ENCODE measurements at places on chromosomes 3 and 15.

DNA sequence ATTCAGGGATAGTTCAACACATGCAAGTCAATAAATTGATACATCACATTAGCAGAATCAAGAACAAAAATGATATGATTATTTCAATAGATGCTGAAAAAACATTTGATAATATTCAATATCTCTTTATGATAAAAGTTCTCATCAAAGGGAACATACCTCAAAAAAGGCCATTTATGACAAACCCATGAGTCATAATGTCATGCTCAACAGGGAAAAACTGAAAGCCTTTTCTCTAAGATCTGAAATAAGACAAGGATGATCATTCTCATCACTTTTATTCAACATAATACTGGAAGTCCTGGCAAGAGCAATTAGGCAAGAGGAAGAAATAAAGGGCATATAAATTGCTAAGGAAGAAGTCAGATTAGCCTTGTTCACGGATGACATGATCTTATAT is 54.1 kb upstream of the TMEM158 start:
- no peak for DNase-seq

DNA sequence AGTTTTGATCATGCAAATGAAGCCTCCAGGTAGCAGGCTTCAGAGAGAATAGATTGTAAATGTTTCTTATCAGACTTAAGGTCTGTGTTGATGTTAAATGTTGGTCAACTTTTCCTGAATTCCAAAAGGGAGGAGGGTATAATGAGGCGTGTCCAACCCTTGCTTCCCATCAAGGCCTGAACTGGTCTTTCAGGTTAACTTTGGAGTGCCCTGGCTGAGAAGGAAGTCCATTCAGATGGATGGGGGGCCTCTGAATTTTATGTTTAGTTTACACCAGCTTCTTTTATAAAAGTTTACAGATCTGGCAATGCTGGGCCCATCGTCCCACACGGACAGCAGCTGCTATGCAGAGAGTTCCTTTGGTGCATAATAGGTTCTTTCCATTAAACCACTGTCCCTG is 8.9 kb downstream of the CCDC13 start:
- no peak for DNase-seq

DNA sequence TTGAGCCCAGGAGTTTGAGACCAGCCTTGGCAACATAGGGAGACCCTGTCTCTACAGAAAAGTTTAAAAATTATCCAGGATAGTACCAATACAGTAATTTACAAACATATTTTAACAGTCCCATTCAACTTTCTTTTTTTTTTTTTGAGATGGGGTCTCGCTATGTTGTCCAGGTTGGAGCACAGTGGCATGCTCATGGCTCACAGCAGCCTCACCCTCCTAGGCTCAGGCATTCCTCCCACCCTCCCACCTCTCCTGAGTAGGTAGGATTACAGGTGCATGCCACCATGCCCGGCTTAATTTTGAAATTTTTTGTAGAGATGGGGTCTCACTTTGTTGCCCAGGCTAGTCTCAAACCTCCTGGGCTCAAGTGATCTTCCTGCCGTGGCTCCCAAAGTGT is 12.5 kb upstream of the MAP6D1 start:
- DNase-seq = no peak

GRCh38 chr3:85571835-85572234 is 613.0 kb downstream of the CADM2 start:
- DNase-seq = no peak

DNA sequence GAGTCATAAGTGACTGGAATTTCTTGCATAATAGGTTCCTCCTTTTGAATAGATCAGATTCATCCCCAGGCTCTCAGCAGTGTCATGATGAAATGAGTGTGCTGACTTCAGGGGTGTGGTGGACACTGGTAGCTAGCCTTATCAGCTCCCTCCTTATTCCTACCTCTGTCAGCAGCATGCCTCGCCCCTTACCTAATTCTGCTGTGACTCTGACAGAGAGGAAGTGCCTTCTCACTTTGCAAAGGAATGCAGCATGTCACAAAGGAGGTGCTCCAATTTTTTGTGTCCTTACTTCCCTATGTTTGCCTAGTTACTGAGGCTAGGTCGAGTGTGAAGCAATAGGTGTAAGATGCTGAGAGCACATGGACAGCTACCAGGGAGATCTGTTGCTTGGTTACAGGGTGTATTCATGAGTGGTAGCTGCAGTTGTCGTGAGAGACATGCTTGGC is 90.6 kb downstream of the TNFAIP8L3 start:
- no peak for DNase-seq

DNA sequence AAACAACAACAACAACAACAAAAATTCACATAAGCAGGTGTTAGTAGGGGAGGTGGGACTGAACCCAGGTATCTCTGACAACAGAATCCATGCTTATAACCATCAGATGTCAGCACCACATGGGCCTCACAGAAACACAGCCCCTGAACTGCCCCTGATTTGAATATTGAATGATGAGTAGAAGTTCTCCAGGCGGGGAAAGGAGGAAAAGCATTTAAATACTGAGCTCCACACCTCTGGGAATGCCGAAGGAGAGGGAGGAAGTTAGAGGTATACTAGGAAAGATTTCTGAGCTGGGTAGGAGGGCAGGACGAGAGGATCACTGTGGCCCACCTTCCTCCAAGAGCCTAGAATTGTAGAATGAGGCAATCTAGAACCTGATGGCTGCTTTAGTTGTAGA is 31.9 kb upstream of the EIF4A2 start:
- no peak for DNase-seq

- DNase-seq = peak; percentile 6
Observed at GRCh38 chr15:28885128-28885629, 595 bp upstream of the APBA2 start.

GRCh38 chr3:183270344-183270743 is 17.3 kb downstream of the B3GNT5 start:
- DNase-seq = no peak

- DNase-seq = no peak
Observed at GRCh38 chr3:160395297-160395696, 3.7 kb downstream of the IFT80 start.

GRCh38 chr15:42736178-42736792 is 643 bp downstream of the CDAN1 start:
- no peak for DNase-seq

DNA sequence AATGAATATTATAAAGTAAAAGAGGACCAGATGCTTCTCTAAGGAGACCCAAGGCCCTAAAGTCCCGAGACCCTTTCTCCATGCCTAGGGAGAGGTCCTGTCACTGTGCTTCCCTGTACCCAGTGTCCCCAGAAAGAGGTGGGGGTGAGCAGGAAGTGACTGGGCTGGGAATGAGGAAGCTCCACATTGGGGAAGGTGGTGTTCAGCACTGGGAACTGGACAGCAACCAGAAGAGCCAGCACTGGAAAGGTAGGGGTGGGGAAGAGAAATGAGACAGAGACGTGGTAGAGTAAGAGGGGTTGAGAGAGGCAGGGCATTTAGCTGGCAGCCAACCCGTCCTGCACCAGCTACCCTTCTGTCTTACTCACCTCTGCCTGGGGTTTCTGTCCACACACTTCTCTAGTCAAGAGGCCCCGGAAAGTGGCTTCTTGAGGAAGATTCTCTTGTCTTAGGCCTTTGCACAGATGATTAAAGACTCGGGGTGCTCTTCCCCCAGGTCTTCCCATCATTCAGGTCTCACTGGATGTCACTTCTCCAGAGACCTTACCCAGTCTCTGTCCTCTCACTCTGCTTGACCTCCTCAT is 12.2 kb downstream of the RRP9 start:
- DNase-seq = no peak

GRCh38 chr3:57130571-57131209 is 34.5 kb downstream of the IL17RD start:
- DNase-seq = no peak

- DNase-seq = no peak
Observed at GRCh38 chr15:45088801-45089711, 24.9 kb downstream of the DUOX2 start.

GRCh38 chr15:54289590-54290136 is 311.4 kb downstream of the UNC13C start:
- no peak for DNase-seq

- DNase-seq = no peak
Observed at GRCh38 chr3:150006794-150007193, 36.1 kb upstream of the PFN2 start.

GRCh38 chr3:117485841-117486240 is 776.3 kb downstream of the TUSC7 start:
- DNase-seq = no peak

- no peak for DNase-seq
Observed at GRCh38 chr3:15063656-15064286, 1.3 kb downstream of the MRPS25 start.

GRCh38 chr3:186800285-186800684 is 6.0 kb downstream of the RFC4 start:
- DNase-seq = no peak

- DNase-seq = no peak
Observed at GRCh38 chr3:76242886-76243753, 457.8 kb upstream of the ZNF717 start.

DNA sequence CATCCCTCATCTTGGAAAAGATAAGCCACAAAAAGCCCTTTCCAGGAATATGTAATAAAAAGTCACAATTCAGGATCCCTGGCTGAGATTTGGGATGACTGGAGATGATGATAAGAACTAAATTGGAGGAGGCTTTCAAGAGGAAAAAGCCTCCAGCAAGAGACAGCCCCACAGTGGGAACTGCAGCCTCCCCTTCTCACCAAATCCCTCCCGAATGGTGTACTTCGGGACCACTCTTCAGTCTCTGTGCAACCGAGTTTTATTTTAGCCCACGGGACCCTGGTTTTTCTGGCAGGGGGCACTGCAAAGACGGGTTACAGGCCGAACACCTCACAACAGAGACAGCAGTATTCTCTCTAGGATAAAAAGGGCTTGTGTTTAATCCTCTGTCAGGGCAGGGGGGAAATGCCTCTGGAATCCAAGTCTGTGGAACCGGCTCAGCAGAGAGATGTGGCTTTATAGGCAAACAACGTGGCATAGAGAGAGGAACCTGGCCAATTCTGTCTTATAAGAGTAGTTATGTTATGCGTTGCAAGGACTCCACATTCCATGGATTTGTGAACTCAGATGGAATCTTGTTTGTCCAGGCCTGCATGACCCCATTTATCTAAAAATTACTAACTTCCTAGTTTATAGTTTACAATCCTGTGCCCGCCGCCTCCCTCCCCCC is 1.2 kb upstream of the LMCD1 start:
- no peak for DNase-seq

DNA sequence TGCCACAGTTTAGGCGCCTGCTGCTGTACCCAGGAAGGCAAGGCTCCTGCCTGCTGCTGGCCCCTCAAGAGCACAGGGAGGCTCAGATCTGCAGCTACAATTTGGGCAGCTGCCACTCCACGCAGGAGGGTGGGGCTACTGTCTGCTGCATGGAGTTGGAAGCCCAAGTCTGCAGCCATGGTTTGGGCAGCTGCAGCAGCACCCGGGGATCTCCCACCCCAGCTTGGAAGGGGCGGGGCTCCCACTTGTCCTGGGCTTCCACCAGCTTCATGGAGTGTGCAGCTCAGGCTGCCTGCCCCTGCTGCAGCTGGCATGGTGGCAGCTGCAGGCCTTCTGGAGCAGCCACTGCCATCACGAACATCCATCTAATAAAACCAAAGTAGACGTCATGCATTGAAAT is 512.9 kb downstream of the PYDC2 start:
- DNase-seq = no peak

DNA sequence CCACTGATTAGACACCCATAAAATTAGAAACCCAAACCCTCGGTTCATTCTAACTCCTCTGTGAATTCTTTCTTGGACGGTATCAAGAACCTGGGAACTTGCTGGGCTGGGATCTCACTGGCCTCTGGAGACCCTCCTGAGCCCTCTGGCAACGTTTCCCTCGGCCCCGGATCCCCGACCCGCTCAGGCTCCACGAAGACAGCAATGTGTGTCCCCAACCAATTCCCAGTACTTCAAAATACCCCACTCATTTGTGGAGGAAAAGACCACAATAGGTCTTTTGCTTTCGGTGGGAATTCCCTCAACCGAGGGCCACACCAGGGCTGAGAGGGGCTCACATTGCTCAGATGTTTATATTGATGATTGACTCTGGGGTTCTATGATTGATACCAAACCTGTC is 117.9 kb upstream of the PRR20G start:
- DNase-seq = no peak

GRCh38 chr3:38566215-38566528 is 70.0 kb downstream of the EXOG start:
- no peak for DNase-seq

DNA sequence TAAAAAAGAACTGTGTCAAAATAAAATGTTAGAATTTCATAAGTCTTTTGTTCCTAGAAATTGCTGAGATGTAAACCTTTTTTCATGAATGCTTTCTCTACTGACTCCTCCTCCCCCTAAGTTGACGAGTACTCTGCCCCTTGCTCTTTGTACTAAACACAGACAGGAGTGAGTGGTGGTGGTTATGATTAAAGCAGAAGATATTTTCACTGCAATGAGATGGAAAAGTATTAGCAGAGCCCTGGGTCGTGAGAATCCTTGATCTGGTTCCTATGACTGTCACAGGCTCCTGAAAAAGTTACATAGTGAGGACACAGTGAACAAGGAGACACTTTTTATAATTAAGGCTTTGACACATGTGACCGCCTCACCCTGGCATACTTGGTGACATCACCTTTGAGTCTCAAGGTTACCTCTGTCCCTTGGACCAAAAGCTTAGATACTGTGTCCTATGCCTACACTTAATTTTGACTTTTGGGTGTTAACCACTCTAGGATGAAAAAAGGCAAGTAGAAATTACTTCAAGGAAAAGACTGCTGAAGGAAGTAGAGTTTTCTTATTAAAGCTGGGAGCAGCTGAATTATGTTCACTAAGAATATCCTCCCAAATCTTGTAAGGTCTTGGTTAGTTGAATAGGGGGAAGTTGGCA is 130.4 kb upstream of the LYSMD4 start:
- DNase-seq = no peak

- peak; percentile 17 for DNase-seq
Observed at GRCh38 chr3:114668099-114668498, 374.3 kb downstream of the TIGIT start.

- no peak for DNase-seq
Observed at GRCh38 chr15:60713119-60714084, 234.5 kb upstream of the ICE2 start.

- no peak for DNase-seq
Observed at GRCh38 chr3:114831861-114832260, 315.2 kb downstream of the ZBTB20 start.

GRCh38 chr15:71276336-71276665 is 161.0 kb downstream of the THSD4 start:
- no peak for DNase-seq

All from DMS79 treated with DMSO at 0.1 percent for 48 hours (cell line).